Epithelial cell of umbilical artery (primary cell): ENCODE measurements at places on chromosomes 6 and 20. TPM values are rescaled to one million over a fixed set of nuclear protein-coding genes. Genes with fewer than 3 reads are reported as not detected.

The TBP gene
- 10.7 and 19.0 TPM in 2 replicates for total RNA-seq

The UNC5CL gene
- total RNA-seq = under 0.01 TPM in 1 of 2 replicates, not detected in the other

The CLDN20 gene
- total RNA-seq = 0.30 TPM in 1 of 2 replicates, not detected in the other

The TOX2 gene
- 1.7 and 3.2 TPM in 2 replicates for total RNA-seq

The MUC21 gene
- not detected in 2 replicates for total RNA-seq

The BIRC7 gene
- total RNA-seq = not detected in 2 replicates

The HLA-DQB1 gene
- not detected in 2 replicates for total RNA-seq

The RIPPLY2 gene
- total RNA-seq = not detected in 2 replicates

The CMTR1 gene
- 26.0 and 60.6 TPM in 2 replicates for total RNA-seq

The TREML2 gene
- total RNA-seq = not detected in 2 replicates

The GPX5 gene
- not detected in 2 replicates for total RNA-seq

The ULBP2 gene
- 6.8 and 9.6 TPM in 2 replicates for total RNA-seq

The LTV1 gene
- 25.0 and 34.5 TPM in 2 replicates for total RNA-seq

The ZNF334 gene
- total RNA-seq = under 0.01 and 1.7 TPM in 2 replicates

The EPPIN gene
- not detected in 2 replicates for total RNA-seq

The ANKS1A gene
- total RNA-seq = 7.1 and 9.3 TPM in 2 replicates

The TSBP1 gene
- not detected in 2 replicates for total RNA-seq

The BPI gene
- total RNA-seq = not detected in 2 replicates

The LCA5 gene
- total RNA-seq = 3.2 and 5.8 TPM in 2 replicates

The POU3F2 gene
- not detected in 2 replicates for total RNA-seq

The DOK5 gene
- 0.32 and 2.4 TPM in 2 replicates for total RNA-seq

The ZNF311 gene
- total RNA-seq = 0.30 and 0.32 TPM in 2 replicates

The JPH2 gene
- total RNA-seq = under 0.01 TPM in 1 of 2 replicates, not detected in the other
